ENCODE measurements at places on chromosomes 12 and 14.
A peak's percentile ranks its signal among the peaks of the same experiment; 100 is the strongest.

GRCh38 chr12:26828280-26829073, 4.5 kb downstream of the ITPR2 start:
- no peak for DNase-seq

- no peak for DNase-seq
Observed at GRCh38 chr14:94405486-94405885, 17.1 kb upstream of the SERPINA1 start.

- DNase-seq = no peak
Observed at GRCh38 chr12:16449459-16449858, 102.0 kb downstream of the MGST1 start.

- no peak for DNase-seq
Observed at GRCh38 chr12:51973560-51973959, 22.1 kb downstream of the ACVR1B start.

DNA sequence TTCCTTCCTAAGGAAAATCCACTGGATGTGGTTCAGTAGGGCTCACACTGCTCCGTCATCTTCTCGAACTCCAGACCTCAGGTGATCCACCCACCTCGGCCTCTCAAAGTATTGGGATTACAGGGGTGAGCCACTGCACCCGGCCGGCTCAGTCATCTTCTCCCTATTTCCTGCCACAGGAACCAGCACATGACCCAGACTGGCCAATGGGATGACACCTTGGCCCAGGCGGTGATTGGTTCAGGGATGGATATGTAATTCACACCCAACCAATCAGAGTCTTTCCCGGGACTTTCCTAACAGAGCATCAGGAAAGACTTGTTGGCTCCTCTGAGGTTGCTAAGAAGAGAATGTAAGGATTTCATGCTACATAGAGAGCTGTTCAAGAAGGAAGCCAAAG, 19.2 kb upstream of the C12orf76 start:
- no peak for DNase-seq

GRCh38 chr14:105999361-106000028, 473.1 kb downstream of the TMEM121 start:
- no peak for DNase-seq

DNA sequence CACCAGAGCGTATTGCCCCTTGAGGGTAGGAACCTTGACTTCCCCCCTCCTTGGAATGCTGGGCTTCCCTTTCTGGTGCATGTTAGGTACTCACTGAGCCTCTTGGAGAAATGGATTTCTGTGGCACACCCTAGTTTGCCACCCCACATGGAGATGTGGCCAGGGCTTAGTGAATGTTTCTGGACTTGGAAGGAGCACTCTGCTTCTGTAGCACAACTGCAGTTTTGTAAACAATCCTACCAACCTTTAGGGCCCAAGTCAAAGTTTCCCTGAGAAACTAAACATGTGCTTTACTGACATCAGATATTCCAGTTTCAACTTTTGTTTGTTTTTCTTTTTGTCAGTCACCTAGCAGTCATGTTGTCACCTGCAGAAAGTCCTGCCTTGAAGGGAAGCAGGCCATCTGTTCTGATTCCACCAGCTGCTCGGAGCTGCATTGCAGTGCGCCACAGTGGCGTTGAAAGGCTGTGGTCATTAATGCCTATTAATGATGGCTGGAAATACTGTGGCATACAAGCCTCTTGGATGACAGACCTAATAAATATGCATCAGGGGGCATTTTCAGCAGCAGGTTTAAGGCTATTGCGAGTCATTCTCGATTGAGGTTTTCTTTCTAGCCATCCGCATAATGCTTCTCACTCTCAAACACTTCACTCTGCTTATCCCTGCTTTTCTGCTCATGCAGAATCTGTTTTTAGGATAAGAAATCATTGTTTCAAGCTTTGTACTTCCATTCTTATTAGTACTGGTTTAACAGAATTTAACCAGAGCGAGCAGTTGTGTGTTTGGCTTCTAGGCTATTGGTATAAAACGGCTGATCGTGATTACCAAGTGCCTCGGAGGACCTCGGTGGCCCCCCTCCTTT, 7.8 kb downstream of the PELI2 start:
- DNase-seq = no peak

DNA sequence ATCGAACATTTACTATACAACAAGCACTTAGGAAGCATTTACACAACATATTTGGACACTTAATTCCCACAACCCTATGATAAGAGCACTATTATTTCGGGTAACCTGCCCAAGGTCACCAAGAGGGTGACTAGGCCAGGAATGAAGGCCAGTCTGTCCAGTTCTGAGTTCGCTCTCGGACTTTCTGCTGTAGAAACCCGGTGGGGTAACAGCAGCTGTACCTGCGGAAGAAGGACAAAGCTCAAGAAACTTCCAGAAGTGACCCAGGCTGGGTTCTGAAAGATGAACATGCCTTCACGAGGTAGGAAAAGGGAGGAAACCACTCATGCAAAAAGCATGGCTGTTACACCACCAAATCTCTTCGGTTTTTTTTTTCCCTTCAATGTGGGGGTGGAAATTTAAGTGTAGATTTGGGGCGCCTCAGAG, 10.8 kb downstream of the PLA2G1B start:
- DNase-seq = no peak

- no peak for DNase-seq
Observed at GRCh38 chr12:124402248-124403066, 107.6 kb downstream of the RFLNA start.

GRCh38 chr14:55332654-55333570, 61.7 kb downstream of the FBXO34 start:
- no peak for DNase-seq

GRCh38 chr12:68853396-68854077, 45.6 kb downstream of the MDM2 start:
- no peak for DNase-seq

- DNase-seq = peak; percentile 47
Observed at GRCh38 chr12:101670007-101670671, 27.3 kb upstream of the CHPT1 start.

GRCh38 chr12:26233631-26234030, 38.3 kb downstream of the SSPN start:
- DNase-seq = no peak

DNA sequence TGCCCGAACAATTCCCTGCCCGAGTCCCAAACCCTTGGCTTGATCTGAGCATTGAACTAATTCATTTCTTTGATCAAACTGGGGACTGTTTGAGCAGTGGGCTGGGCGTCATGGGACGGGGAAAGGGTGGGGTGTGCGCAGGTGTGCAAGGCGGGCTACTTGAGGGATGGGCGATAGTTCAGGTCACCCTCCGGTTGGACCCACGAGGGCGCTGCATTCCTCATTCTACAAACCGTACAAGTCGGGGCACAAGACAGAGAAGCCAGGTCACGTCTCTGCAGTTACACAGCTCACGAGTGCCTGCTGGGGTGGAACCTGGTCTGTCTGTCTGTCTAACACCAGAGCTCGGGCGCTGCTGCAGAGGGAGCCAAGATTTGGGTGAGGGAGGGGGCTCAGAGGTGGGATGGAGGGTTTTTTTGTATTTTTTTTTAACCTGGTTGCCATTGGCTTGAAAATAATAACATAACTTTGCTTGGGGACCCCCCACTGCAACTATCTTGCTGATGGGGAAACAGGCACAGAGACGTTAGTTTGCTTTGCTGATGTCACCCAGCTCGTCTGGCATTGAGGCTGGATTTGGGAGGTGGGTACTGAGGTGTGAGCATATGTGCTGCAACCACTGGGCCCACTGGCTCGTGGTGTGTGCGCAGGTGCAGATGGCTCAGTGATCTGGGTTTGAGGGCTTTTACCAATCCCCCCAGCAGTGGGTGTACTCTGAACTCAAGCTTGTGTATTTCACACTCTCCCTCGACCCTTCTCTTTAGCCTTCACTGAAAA, 7.6 kb upstream of the RTL1 start:
- no peak for DNase-seq

DNA sequence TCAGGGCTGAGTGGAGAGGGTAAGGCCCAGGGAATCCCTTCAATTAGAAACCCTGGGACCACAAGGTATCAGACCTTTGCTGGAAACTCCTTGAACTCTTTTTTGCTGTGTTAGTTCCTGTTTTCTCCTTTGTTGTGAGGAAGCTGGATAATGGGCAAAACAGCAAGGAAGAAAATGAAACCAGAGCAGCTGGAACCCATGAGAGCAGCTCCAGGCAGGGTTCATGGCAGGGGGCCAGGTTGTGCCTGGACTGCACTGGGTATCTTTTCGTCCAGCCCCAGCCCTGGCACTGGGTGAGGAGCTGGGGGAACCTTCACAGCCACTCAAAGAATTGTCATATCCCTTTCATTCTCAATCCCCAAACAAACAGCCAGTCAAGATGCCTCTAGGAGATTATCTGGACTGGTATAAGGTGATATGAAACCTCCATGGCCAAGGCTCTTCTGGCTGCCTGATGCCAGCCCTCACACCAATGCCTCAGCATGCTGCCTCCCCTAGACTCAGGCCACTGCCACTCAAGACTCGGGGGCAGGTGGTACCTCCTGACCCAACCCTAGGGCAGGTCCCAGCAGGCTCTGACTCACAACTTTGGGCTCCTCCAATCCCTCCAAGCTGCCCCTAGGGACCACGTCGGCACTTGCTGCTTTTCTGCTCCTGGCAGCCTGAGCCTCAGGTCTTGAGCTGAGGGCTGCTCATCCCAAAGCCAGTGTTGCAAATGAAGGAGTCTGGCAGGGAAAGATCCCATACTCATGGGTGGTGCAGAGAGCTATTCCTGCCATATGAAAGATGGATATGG, 16.5 kb downstream of the FAM186B start:
- no peak for DNase-seq

- DNase-seq = no peak
Observed at GRCh38 chr14:99333841-99334635, 62.0 kb upstream of the BCL11B start.

- DNase-seq = no peak
Observed at GRCh38 chr12:12181511-12181910, 85.3 kb downstream of the LRP6 start.

GRCh38 chr12:27290501-27291168, 42.0 kb upstream of the BMAL2 start:
- DNase-seq = no peak

DNA sequence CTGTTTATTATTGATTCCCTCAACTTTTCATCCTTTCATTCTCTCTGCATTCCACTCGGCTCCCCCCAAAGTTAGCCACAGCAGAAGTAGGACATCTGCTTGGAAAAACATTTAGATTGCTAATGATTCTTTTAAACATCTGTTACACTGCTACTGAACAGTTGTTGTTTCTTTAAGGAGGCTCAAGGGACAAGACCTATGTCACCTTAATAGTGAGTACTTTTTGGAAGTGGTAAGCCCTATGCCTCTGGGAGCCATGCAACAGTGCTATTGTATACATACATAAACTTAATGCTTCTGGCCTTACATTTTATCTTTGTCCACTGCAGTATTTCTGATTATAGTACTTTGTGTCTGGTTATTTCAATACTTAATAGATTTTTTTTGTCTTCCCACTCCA, 628.2 kb upstream of the FOXG1 start:
- DNase-seq = no peak

GRCh38 chr12:131452444-131452860, 258.4 kb upstream of the SFSWAP start:
- peak; percentile 78 for DNase-seq

GRCh38 chr14:33859306-33859705, 91.6 kb downstream of the EGLN3 start:
- no peak for DNase-seq

- DNase-seq = no peak
Observed at GRCh38 chr12:76010732-76011458, 20.7 kb downstream of the PHLDA1 start.

DNA sequence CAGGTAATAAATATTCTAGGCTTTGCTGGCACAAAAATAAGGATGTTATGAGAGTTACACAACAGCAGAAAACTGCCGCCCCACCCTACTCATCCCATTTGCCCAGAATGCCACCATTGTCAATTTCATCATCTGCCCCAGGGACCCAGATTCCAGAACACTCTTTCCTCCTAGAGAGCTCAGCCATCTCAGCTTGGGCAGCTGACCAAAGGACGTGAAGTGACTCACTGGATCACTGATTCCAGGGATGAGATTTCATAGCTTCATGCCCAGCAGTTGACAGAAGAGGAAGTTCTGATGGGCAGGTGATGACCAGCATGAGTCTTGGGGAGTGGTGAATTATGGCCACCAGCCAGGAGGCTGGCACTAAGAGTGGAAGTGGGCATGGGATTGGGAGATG, 450.3 kb downstream of the RMST start:
- no peak for DNase-seq

DNA sequence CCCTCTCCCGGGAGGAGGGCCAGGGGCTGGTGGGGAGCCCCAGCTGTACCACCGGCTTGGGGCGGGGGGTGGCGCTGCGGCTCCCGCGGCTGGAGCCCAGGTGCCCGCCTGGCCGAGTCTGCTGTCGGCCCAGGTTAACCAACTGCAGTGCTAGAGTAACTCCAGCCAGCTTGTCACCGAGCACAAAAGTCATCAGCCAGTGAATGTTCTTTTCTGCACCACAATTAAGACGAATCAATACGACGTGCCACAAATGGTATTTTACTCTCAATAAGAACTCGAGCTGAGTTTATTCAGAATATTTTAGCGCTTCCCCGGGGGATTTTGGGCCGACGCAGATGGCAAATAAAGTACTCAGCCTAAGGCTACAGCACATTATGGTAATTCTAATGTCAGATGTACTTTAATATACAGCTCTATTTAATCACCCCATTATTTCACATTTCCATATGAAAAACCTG, 83.2 kb downstream of the BCL11B start:
- peak; percentile 86 for DNase-seq

GRCh38 chr14:29941401-29941800, 13.8 kb upstream of the PRKD1 start:
- peak; percentile 32 for DNase-seq

DNA sequence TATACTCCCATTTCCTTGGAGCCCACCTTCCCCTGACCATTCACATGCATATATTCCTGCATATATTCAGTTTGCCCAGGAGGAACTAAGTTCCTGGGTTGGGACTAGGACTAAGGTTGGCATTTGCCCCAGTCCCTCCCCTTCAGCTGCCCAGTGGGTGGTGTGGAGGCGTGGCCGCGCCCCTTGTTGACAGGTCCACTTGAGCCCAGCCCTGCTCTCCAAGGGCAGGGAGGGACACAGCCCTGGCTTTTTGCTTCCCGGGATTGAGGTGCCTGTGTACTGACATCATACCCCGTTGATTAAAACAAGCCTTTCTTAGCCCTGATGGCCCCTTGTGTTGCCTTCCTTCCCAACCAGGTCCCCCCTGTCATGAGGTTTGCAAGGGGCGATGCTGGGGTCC, 7.3 kb downstream of the ERBB3 start:
- peak; percentile 64 for DNase-seq

- DNase-seq = no peak
Observed at GRCh38 chr12:3409662-3410061, 81.3 kb upstream of the PRMT8 start.

DNA sequence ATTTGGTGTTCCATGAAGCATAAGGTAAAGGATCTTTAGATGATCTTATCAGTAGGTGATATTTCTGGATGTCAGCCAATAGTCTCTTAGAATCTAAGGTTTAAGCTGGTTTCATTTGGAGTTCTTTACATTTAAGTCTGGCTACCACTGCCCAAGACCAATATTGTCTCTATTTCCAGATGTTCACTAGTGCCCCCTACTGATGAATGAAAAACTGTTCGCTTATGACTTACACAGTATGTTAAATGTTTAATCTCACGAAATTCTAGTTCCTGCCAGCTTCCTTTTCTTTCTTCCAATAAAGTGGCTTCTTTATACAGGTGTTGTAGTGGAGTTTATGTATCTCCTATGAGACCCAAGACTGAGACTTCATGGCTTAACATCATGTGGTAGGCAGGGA, 31.8 kb upstream of the MIS18BP1 start:
- peak; percentile 9 for DNase-seq
